ENCODE measurements at places on chromosomes 7 and 10.
A peak's percentile ranks its signal among the peaks of the same experiment; 100 is the strongest.

GRCh38 chr10:112884179-112884504 lies 65.9 kb upstream of the TCF7L2 start:
- no peak for DNase-seq

DNA sequence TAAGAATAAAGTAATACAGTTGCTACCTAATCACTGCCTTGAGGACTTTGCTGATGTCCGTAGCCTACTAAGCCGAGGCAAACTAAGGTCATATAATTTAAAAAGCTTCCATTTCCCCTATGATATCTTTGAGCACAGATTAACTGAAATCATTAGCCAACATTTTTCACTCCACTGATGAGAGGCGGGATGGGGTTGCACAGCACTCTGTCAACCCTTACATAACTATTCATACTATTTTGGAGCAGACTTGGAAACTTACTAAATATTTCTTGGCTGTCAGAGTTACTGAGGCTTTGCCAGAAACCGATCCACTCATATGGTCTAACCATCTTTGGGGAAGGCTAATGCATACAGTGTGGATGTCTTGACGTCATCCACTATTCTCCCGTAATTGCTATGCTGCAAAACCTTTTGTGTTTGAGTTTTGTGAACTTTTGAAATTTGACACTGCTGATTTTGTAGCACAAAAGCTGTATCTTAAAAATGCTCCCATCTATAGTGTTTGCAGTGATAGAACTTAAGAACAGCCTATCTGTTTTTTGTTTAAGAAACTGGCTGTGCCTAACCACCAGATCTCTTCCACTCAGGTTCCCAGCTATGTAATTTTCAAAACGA lies 248.7 kb downstream of the TSPAN12 start:
- DNase-seq = no peak

DNA sequence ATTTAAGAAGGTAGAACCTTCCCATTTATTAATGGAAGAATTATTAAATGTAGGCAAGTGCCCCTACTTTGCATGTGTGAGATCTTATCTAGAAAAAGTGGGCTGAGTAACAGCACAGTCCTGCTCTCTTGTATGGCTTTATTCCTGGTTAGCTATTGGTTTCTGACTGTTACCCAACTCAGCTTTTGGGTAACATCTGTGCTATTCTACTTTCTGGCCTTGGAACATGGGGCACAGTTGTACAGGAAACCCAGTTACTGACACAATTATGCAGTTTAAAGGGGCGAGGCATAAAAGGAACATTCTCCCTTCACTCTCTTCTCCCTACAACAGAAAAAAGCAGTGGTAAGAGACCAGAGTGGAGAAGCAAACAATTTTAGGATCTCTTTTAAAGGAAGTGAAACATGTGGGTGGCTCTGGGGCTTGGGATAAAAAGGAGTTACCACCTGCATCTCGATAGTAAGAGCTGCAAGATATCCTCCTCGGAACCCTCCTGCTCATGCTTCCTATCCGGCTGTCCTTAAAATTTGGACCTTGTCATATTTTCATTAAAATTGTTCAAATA lies 16.0 kb downstream of the NUDT5 start:
- DNase-seq = no peak

- peak; percentile 35 for DNase-seq
These were observed 113.9 kb downstream of the ABLIM1 start for GRCh38 chr10:114544045-114544659.

- DNase-seq = no peak
These were observed 431.3 kb upstream of the ETV1 start for GRCh38 chr7:14420768-14421167.

DNA sequence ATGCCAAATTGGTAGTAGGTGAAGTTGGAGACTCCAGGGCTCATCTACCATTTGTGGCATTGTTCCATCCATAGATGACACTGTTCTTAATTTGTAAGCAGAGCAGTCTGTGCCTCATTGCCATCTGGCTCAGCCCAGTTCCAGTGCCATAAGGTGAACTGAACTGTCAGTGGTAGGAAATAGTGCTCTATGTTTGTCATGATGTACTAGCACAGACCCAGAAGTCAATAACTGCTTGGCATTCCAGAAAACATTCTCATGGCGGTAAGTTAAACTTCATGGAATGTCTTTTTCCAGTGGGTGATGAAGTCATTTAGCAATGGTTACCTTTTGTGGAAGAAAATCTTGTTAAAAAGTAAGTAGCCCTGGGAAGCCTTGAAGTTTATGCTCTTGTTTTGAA lies 302.7 kb downstream of the SUGCT start:
- no peak for DNase-seq

GRCh38 chr10:31830887-31831286 lies 97.7 kb downstream of the ARHGAP12 start:
- no peak for DNase-seq

DNA sequence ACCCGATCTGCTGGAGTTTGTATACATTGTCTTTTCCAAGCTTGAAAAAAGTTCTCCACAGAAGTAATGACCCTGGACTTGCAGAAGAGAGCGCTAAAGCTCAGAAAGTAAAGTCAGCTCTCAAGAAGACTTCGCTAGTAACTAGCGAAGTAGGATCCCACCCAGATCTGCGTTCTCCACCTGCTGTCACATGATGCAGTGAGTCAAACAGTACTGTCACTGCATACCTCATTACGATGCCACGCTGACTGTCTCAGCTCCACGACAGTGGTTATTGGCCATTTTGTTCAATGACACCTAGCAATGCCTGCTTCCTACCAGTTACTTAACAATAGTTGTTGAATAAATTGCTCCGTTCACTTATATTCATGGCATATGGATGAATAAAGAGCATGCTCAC lies 29.7 kb upstream of the SEC61G start:
- no peak for DNase-seq

GRCh38 chr7:127375631-127376030 lies 16.9 kb downstream of the ZNF800 start:
- DNase-seq = no peak

DNA sequence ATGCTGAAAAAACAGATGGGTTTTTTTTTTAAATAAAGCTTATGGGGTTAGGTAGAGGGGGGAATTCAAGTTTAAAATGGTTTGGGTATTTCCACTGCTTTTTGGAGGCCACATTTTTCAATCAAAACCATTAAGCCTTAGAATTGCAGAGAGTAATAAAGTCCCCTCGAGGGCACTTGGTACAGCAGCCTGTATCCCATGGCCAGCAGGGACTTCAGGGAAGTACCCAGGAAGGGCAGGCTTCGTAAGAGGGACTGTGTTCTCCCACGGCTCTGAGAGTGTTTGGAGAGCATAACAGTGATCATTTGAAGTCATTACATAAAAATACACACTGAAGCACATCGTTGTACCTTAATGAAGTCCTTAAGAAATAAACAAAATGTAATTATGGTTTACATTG lies 432.7 kb downstream of the DPP6 start:
- DNase-seq = no peak

DNA sequence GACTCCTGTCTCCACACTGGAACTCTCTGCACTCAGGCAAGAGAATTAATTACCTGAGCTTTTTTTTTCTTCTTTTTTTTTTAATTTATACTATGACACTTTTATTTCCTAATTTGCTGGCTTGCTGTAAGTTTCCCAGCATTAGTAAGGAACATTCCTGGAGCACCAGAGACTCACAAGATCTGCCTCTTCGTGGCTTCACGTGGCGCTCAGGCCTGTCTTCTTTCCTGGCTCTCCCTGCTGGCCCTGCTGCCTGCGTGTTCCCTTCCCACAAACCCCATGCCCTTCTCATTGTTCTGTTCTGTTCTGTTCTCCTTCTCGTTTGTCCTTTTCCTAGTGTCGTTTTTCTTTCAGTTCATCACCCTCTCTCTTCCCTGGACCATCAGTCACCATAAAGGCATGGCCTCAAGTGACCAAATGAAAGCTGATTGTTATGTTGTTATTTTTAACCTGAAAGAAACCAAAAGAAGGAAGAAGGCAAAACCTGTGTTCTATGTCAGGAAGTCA lies 591.6 kb upstream of the PFKP start:
- DNase-seq = no peak

GRCh38 chr10:76542307-76542930 lies 1095.2 kb downstream of the KCNMA1 start:
- no peak for DNase-seq

DNA sequence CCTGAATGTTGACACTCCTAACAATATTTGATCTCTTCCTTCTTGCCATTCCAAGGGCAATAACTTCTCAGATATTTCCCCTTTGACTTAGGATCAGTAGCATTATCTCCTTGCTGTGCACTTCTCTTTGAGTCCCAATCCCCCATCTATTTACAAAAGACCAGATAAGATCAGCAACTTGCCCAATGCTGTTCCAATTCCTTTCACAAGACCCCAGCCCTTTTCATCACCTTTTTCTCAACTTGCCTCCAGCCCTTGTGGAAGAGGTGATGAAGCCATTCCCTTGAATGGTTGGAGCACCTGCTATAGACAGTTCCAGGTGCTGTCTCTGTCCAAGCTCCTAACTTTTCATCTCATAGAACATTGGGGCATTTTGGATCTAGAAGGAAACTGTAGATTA lies 51.1 kb upstream of the ARID5B start:
- DNase-seq = no peak

DNA sequence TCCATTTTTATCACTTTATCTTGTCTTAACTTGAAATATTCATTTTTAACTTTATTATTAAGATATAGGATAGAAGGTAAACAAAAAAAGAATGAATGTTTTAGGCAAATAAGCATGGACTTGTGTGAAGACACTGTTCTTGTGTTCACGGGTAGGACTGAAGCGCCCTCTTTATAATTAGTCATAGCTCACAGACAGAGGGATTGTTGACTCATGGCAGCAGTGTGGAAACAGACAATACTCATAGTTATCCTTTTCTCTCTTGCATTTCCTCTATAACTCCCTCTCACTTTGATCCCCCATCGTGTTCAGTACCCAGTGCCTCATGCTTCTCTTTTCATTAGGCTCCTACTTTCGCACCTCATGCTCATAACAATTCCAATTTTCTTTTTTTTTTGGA lies 731.8 kb downstream of the PHTF2 start:
- no peak for DNase-seq

GRCh38 chr10:113538151-113538550 lies 14.7 kb upstream of the HABP2 start:
- DNase-seq = no peak
